ENCODE measurements at places on chromosomes 5 and 9. TPM values are rescaled to one million over a fixed set of nuclear protein-coding genes. Genes with fewer than 3 reads are reported as not detected.
A peak's percentile ranks its signal among the peaks of the same experiment; 100 is the strongest.

GRCh38 chr9:136695955-136696354 is 8.7 kb upstream of the AGPAT2 start:
- DNase-seq, result no peak

DNA sequence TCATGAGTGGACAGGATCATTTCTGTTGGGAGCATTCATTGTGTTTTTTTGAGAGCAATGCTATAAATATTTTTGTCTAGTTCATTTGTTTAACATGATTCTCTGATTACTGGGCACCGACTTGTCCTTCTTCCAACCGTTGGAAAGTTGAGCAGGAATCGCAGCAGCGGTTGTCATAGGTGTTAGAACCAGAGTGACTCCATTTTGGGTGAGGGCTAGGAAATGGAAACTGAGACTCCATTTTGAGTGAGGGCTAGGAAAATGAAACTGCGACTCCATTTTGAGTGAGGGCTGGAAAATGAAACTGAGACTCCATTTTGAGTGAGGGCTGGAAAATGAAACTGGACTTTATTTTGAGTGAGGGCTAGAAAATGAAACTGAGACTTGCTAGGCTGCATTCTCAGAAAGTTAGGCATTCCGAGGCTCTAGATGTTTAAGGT is 100.6 kb downstream of the ICE1 start:
- DNase-seq, result peak; percentile 43

- DNase-seq, result peak; percentile 28
Measured at GRCh38 chr5:72015103-72015548, 92.1 kb upstream of the MAP1B start.

DNA sequence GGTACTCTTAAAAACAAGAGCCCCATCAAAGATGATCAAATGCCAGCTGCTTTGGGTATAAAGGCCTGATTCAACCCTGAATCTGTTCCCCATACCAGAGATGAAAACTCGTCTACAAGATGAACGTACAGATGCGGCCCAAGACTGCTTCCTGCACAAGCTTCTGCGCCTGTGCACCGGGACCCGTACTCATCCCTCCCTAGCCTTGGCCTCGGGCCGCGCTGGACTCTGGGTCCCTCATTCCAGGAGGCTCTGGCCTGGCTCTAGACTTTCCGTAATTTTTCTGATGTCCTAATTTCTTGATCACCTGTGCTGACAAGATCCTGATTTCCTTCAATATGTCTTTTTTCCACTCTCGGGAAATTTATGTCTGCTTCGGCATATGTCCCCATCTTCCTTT is 612.3 kb downstream of the BNC2 start:
- DNase-seq, result no peak

DNA sequence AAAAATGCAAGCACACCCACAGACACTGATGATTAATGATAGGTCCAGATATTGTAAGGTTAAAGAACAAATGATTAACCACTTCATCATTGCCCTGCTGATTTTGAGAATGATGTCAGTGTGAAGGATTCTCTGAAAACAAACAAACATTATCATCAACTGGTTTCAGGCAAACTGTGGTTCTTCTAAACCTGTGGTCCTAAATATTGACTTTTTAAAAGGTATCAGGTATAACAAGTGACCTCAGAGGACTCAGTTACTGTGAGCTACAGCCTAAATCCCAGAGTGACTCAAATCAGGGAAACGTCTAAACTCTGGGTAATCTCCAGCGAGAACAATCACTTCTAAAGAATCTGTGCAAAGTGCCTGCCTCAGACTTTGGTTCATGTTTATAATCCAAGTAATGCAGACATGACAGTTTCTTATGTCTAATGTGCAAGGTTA is 172.3 kb upstream of the CDH6 start:
- peak; percentile 42 for DNase-seq

- no peak for DNase-seq
Measured at GRCh38 chr9:122179054-122179689, 19.5 kb downstream of the MORN5 start.

DNA sequence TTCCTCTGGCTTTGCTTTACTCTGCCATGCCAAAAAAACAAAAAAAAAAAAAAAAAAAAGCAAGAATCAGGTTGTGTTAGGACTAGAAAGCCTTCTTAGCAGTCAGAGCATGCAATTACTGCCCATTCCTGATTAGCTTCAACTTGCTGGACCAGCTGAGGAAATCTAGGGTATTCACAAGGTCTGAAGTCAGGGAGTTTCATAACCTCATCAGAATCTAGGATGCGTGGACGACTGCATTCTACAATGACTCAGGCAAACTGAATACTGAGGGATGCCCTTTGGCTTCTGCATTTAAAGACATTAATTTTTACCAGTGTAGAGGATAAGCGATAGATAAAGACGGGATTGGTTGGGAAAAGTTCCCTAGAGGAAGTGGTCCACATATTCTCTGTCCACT is 39.2 kb upstream of the SHOC1 start:
- DNase-seq, result no peak

GRCh38 chr9:131926360-131926922 is 153.2 kb downstream of the MED27 start:
- no peak for DNase-seq

DNA sequence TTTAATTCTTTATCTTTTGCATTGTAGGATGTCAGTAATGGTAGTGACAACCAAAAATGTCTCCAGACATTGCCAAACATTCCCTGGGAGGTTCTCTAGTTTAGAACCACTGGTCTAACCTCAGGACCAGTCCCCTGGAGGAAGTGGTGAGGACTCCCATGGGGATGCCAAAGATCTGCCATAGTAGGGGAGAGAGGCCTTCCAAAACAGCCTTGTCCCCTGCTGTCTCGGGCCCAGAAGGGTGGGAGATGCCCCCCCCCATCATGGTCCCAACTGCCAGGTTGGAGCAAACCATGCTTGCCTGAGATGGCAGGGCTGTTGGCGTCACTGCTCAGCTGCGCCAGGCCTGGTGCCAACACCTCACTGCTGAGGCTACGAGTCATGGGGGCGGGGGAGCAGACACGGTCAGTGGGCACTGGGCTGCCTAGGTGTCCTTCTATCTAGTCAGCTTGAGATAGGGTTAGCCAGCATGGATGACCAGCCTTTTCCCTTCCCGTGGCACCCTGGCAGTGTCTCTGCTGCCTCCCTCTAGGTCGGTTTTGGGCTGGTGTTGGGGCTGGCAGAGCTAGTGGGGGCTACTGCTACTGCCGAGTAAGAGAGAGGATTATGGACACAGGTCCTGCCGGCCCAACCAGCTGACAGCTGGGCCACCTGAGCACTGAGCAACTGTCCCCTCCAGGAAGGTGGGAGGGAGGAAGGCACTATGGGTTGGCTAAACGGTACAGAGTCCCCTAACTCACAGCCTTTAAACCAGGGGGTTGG is 8.3 kb upstream of the CXXC5 start:
- DNase-seq, result peak; percentile 65

GRCh38 chr5:177359451-177359851 is 1.7 kb downstream of the RGS14 start:
- no peak for DNase-seq

DNA sequence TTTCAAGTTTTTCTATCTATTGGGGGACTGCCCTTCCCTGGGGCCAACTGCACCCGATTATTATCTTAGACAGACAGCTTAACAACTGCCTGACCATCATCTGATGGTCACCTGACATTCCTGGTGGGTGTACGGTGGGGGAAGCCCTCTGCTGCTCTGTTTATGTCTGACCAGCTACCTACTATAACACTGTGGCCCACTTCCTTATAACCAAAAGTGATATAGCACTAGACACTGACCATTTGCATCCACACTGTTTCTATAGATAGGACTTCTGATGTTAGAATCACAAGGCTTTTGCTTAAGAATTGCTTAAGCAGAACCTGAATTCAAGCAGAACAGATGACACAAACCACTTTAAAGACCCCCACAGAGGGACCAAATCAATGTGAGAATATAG is 110.5 kb upstream of the RAI14 start:
- DNase-seq, result no peak

GRCh38 chr9:114396558-114397218 is 8.9 kb upstream of the AKNA start:
- no peak for DNase-seq

GRCh38 chr5:151905557-151905961 is 19.1 kb downstream of the GLRA1 start:
- no peak for DNase-seq

- DNase-seq, result no peak
Measured at GRCh38 chr9:2241461-2241835, 226.3 kb downstream of the SMARCA2 start.

GRCh38 chr9:108134486-108135128 is 645.0 kb upstream of the KLF4 start:
- no peak for DNase-seq

DNA sequence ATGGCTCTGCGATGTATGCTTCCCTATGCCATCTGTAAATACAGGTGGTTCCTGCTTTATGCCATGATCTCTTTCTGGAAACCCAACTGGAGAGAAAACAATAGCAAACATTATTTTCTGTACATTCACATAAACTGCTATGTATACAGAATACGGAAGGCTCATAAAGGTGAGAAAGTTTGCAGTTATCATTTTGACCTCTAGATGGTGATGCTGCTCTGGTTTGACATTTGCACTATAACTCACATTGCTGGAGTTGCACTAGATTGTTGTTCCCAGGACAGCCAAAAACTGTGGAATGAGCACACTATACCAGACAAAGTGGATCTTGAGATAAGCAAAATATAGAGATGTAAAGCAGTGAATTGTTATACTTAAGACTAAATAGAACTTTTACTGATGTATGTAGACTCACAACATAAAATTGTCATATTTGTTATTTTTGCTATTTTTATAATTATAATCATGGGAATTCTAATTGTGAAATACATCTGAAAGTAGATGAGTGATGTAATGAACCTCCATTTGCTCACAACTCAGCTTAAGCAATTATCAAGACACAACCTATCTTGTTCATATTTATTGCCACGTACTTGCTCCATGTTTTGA is 246.5 kb downstream of the PTPRD start:
- DNase-seq, result no peak

- DNase-seq, result no peak
Measured at GRCh38 chr5:174222891-174223290, 177.4 kb downstream of the NSG2 start.

The ZBED3 gene
- total RNA-seq, result 6.1 TPM

The LRRC70 gene
- 1.1 TPM for total RNA-seq

The PCDHA5 gene
- total RNA-seq, result not detected

The ZNF300 gene
- total RNA-seq, result 3.7 TPM

The PCDH12 gene
- total RNA-seq, result not detected

The BTNL8 gene
- not detected for total RNA-seq
